Right atrium auricular region (tissue), 2 donors: ENCODE measurements at places on chromosomes 2 and 18. TPM values are rescaled to one million over a fixed set of nuclear protein-coding genes. Genes with fewer than 3 reads are reported as not detected.

DNA sequence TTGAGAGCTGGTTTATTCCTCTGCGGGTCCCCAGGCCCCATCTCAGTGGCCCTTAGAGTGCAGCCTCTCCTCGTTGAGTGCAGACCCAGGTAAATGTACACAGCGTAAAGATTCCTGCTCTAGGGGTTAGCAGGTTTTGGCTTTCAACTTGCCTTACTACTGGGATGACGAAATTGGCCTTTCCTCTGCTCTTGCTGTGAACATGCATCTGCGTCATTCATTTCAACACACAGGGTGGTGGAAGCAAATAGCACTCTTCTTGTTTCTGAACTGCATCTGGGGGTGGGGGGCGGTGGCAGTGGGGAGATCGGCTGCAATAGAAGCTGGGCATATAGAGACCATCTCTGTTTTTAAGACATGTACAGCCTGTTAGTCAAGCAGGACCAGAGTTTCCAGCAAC is 16.5 kb upstream of the SLC16A14 start:
- no peaks in the 10 kb centered on the region for H3K27me3 ChIP-seq
- H3K27ac ChIP-seq = no peak overlapping the region
- no peaks in the 10 kb centered on the region for H3K36me3 ChIP-seq
- no peak overlapping the region for H3K4me3 ChIP-seq
- DNase-seq = no peak

GRCh38 chr18:69674966-69675365 is 272.7 kb downstream of the CD226 start:
- H3K27ac ChIP-seq = no peak overlapping the region
- no peaks in the 10 kb centered on the region for H3K4me1 ChIP-seq
- H3K36me3 ChIP-seq = no peaks in the 10 kb centered on the region
- H3K27me3 ChIP-seq = no peaks in the 10 kb centered on the region

SLC16A14 gene
- total RNA-seq = 2.3 TPM

GPR35 gene
- 0.56 TPM for total RNA-seq

GRCh38 chr18:54812885-54813284 is 15.4 kb upstream of the RAB27B start:
- H3K4me3 ChIP-seq = no peak overlapping the region
- no peak overlapping the region for H3K27ac ChIP-seq
- no peaks in the 10 kb centered on the region for H3K4me1 ChIP-seq
- no peak for DNase-seq

C18orf63 gene
- not detected for total RNA-seq

MC2R gene
- not detected for total RNA-seq

DNA sequence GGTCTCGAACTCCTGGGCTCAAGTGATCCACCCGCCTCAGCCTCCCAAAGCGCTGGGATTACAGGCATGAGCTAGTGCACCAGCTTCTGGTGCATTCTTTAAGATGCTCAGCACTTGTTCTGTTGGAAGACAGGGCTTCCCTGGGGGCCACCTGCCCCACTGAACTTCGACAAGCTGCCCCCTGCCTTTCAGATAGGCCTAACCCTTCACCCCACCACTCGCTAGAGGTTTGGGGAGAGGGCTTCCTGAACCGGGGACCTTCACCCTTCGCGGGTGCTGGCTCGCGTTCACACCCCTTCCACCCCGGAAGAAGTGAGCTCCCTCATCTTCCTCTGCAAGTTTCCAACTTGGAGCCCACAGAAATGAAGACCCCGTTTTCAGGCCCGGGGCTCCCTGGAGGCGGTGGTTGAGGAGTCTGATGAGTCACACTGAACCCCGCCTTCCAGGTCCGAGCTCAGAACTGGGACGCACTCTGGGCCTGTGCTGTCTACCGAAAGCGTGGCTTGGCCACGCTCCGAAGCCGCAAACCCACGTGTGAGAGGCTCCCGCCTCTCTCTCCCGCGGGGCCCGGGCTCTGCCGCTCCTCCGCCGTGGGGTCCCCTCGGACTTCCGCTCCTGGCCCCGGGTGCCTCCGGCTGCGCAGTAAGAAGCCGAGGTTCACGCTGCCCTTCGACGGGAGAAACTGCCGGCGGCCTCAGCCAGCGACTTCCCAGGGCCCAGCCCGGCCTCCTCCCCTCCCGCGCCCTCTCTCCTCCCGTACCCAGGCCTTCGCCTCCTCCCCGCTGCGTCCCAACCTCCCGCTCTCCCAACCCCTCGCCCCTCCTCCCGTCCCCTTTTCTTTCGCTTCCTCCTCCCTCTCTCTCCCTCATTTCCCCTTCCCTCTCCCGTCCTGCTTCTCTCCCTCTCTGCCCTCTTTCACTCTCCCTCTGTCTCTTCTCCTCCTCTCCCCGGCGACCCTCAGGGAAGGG is 47.5 kb upstream of the SP3 start:
- H3K4me1 ChIP-seq = no peaks in the 10 kb centered on the region
- peak; percentile 83 for DNase-seq

SPOPL gene
- 12.1 TPM for total RNA-seq

DNA sequence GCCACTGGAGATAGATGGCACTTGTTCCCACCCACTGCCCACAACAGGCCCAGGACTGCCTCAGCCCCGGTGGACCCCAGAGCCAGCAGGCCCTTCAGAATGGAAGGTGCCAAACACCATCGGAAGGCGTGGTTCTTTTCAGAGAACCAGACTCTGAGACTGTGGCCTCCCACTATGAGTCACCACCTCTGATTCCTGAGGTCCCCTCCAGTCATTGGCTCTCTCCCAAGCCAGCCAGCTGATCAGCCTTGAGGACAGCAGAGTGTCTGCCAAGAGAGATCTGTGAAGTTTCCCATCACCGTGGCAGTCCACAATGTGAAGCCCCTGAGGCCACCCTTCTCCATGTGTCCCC is 10.4 kb upstream of the MAP3K2 start:
- H3K36me3 ChIP-seq = no peaks in the 10 kb centered on the region
- DNase-seq = peak; percentile 95
- H3K4me1 ChIP-seq = no peaks in the 10 kb centered on the region
- H3K4me3 ChIP-seq = no peak overlapping the region
- H3K27me3 ChIP-seq = no peaks in the 10 kb centered on the region

GRCh38 chr18:11296946-11297345 is 147.6 kb upstream of the PIEZO2 start:
- no peak overlapping the region for H3K4me3 ChIP-seq
- no peaks in the 10 kb centered on the region for H3K4me1 ChIP-seq
- no peak for DNase-seq

SCN7A gene
- 30.6 TPM for total RNA-seq

- no peaks in the 10 kb centered on the region for H3K36me3 ChIP-seq
- no peaks in the 10 kb centered on the region for H3K27me3 ChIP-seq
- H3K27ac ChIP-seq = no peak overlapping the region
- no peak overlapping the region for H3K4me3 ChIP-seq
Measured at GRCh38 chr2:14558335-14558919, 74.1 kb upstream of the LRATD1 start.

LIMS3 gene
- 4.4 TPM for total RNA-seq

DNA sequence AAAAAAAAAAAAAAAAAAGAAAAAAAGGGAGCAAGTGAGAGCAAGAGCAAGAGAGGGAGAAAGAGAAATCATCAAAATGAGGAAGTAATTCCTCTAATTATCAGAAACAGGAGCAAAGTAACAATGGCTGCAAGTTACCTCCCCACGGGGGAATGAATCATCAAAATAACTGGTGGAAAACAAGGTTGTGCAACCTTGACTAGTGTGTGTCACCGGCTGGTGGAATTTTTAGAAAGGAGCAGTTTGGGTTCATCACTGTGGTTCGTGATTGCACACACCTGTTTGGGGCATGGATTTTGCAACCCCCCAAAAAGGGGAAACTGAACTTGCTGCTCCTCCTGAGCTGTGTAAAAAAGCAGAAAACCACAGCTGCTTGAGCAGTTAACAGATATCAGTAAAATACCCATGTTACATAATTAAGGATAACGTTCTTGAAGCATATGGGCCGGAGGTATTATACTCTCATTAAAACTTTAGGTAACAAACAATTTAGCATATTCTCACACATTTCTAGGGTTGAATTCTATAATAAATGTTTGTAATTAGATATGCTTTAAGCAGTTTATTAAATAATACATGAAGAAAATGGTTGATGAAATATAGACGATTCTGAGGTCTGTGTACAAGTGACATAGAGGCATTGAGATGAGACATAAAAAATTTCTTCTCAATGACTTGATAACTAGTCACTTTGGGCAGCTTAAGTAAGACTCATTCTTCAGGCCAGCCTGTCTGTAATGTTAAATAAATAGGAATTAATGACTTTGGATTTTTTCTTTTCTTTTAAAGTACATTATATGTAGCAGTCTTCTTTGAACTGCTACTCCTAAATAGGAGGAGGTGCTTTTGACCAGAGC is 184.2 kb upstream of the ZEB2 start:
- peak; percentile 72 for DNase-seq
- H3K27me3 ChIP-seq = no peaks in the 10 kb centered on the region
- no peaks in the 10 kb centered on the region for H3K4me1 ChIP-seq
- no peak overlapping the region for H3K4me3 ChIP-seq
- H3K27ac ChIP-seq = no peak overlapping the region

DNA sequence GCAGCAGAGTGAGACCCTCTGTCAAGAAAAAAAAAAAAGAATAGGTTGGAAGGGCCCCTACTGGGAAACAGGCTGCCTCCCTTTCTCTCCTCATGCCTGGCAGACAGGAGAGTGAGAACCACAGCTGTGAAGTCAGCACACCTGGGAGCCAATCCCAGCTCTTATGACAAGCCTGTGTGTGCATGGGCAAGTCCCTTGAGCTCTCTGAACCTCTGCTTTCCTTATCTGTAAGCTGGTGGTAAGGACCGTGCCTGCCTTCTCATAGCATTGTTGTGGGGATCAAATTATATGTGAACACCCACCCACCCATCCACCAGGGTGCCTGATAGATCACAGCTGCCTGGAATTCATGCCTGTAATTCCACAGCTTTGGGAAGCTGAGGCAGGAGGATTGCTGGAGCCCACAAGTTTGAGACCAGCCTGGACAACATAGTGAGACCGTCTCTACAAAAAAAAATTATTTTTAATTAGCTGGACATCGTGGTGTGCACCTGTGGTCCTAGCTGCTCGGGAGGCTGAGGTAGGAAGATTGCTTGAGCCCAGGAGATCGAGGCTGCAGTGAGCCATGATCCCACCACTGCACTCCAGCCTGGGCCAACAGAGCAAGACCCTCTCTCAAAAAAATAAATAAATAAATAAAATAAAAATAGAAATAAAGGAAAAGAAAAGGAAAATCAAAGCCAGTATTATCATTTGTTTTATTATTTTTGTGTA is 66.9 kb upstream of the MCFD2 start:
- peaks cover 14% of the 10 kb centered on the region for H3K36me3 ChIP-seq
- H3K27me3 ChIP-seq = no peaks in the 10 kb centered on the region
- H3K4me1 ChIP-seq = peaks cover 53% of the 10 kb centered on the region
- no peak overlapping the region for H3K4me3 ChIP-seq
- no peak for DNase-seq
- peak overlapping the region; percentile 18 for H3K27ac ChIP-seq

DNA sequence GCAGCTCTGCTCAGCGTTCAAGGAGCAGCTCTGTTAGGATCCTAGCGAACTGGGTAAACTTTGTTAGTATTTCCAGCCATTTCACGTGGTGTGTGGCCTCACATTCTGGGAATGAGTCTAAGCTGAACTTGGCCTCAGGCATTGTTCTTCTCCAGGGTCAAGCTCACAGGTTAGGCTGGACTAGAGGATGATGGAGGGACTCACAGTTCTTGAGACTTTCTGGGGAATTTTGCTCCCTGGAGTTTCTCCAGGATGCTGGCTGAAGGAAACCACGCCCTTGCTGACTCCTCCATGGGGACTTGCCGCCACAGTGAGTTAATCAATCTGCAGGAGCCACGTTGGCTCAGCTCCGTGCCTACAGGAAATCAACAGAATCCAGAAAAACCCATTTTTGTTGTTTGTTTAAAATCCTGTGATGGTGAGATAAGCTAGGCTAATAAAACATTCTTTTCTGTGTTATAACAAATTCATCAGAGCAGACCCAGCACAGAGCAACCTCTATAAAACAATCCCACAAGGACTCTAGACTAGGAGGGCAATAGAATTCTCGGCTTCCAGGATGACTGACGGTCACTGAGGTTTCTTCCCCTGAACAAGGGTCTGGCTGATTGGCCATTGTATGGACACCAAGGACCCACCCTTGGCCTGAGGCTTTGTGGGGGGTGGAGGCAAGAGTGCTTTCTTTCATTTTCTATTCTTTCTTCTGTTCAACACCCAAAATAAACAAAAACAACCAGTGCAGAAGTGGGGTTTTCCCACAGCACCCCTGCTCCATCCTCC is 12.6 kb downstream of the CNDP1 start:
- no peaks in the 10 kb centered on the region for H3K27me3 ChIP-seq
- H3K27ac ChIP-seq = peak overlapping the region; percentile 77
- peaks cover 8% of the 10 kb centered on the region for H3K4me1 ChIP-seq
- DNase-seq = no peak

CDCA7 gene
- 0.48 TPM for total RNA-seq

DNA sequence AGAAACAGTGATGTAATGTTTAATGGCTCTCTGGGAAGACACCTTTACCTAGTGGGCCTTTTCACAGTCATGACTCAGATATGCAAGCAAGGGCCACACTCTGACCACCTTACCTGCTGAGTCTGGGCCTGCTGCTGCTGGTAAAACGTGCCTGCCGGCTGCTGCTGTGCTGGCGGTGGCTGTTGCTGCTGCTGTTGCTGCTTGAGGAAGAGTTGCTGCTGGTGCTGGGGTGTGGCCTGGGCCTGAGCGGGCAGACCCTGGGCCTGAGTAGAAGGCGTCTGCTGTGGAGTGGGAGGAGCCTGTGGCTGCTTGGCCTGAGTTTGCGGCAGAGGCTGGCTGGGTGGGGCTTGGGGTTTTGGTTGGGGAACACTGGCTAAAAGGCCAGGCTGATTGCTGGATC is 81.6 kb upstream of the NFU1 start:
- H3K4me3 ChIP-seq = no peak overlapping the region
- H3K27ac ChIP-seq = no peak overlapping the region
- no peak for DNase-seq
- H3K36me3 ChIP-seq = peaks cover 73% of the 10 kb centered on the region

DSEL gene
- 4.7 TPM for total RNA-seq

CYP27C1 gene
- total RNA-seq = 0.24 TPM

- no peaks in the 10 kb centered on the region for H3K36me3 ChIP-seq
- H3K4me3 ChIP-seq = peak overlapping the region; percentile 32
- H3K27me3 ChIP-seq = no peaks in the 10 kb centered on the region
Measured at GRCh38 chr18:13610555-13611141, 115.7 kb downstream of the FAM210A start.

GRCh38 chr2:149055751-149056150 is 17.3 kb downstream of the LYPD6B start:
- no peaks in the 10 kb centered on the region for H3K36me3 ChIP-seq
- no peak overlapping the region for H3K27ac ChIP-seq
- no peaks in the 10 kb centered on the region for H3K27me3 ChIP-seq
- no peak overlapping the region for H3K4me3 ChIP-seq
- DNase-seq = no peak
- H3K4me1 ChIP-seq = no peaks in the 10 kb centered on the region

GRCh38 chr2:30588994-30589393 is 141.9 kb downstream of the LCLAT1 start:
- no peak for DNase-seq
- no peak overlapping the region for H3K27ac ChIP-seq
- no peaks in the 10 kb centered on the region for H3K4me1 ChIP-seq
- H3K36me3 ChIP-seq = no peaks in the 10 kb centered on the region
- H3K4me3 ChIP-seq = no peak overlapping the region
